ENCODE measurements at places on chromosomes 7 and 10. TPM values are rescaled to one million over a fixed set of nuclear protein-coding genes. Genes with fewer than 3 reads are reported as not detected.

The HTR7 gene
- 0.38 TPM for total RNA-seq

- no peak for DNase-seq
Observed at GRCh38 chr7:100418930-100419659, 9.4 kb downstream of the ZCWPW1 start.

- no peak for DNase-seq
Observed at GRCh38 chr10:82468453-82468852, 593.5 kb downstream of the NRG3 start.

- no peak for DNase-seq
Observed at GRCh38 chr7:100457033-100457432, 7.0 kb downstream of the SPACDR start.

The COL17A1 gene
- 10.8 TPM for total RNA-seq

DNA sequence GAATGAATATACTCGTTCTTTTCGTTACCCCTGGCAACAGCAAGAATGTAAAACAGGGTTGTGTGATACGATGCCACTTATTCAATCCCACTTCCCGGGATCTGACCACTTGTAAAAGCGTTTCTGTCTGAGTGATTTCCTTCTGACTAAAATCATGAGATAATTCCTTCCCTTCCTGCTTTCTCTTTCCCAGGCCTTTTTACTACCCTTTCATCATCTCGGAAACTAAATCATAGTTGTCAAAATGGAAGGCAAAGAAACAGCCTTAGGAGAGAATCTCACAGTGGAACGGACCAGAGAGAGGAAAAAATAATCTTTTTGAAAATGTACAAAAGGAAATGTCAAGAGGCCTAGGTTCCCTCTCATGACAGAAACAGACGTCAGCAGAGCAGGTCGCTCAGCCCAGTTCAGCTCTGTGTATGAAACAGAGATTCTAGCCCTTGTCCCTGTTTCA, 29.8 kb downstream of the DIP2C start:
- no peak for DNase-seq

The GFRA1 gene
- 22.3 TPM for total RNA-seq

DNA sequence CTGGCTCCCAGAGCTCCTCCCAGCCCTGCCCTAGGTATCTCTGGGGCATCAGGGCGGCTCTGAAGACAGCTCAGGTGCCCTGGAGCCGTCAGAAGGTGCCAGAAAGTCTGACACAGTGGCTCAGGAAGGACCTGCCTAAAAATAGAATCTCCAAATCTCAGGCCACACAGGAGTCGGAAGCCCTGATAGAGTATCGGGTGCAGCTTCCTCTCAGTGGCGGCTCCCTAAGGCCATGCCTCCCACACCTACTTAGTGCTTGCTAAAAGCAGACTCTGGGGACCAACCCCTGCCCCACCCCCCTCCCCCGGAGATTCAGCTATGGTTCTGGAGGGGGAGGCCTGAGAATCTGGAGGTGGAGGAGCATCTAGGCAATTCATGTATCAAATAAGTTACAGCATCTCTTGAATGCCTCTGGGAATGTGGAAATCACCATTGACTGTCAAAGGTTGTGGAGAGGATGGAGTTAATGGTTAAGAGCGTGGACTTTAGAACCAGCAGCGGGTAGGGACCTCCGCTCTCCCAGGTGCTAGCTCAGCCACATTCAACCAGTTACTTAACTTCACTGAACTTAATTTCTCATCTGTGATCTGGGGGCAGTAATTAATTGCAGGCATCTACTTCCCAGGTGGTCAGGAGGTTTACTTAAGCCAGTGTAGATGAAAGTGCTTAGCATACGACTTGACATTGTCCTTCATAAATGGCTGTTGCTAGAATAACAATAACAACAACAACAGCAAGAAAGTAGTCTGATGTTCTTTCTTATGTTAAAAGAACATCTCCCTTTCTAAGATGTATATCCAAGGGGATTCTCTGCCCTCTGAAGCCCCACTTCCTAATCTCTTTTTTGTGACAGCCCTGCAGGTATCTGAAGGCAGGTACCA, 38.6 kb upstream of the MXI1 start:
- DNase-seq = peak; percentile 65

- no peak for DNase-seq
Observed at GRCh38 chr7:33486633-33487032, 357.3 kb downstream of the BBS9 start.

DNA sequence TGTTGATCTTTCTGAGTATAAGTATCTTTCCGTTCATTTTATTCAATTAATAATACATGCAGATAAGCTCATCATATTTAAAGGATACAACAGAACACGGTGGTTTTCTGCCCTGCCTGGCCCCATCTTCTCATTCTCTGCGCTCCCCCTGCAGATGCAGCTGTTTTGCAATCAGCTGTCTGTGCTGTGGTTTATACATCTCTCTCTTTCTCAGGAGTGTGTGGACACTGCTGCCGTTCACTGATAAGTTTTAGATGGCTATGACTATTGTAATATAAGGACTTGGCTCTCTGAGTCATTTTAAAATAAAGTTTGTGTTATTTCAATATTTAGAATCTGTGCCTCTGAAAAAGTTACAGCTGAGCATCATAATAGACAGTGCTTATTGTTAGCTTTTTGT, 54.5 kb downstream of the CUL1 start:
- DNase-seq = no peak

Measured in kidney (tissue), 22 donors.